ENCODE measurements at places on chromosomes 3 and 15.

- no peak for DNase-seq
Measured at GRCh38 chr3:160876643-160877042, 120.6 kb downstream of the PPM1L start.

GRCh38 chr3:101414121-101414520 is 93.7 kb upstream of the IMPG2 start:
- DNase-seq: no peak

GRCh38 chr3:167151636-167152035 is 228.5 kb downstream of the ZBBX start:
- DNase-seq: no peak

DNA sequence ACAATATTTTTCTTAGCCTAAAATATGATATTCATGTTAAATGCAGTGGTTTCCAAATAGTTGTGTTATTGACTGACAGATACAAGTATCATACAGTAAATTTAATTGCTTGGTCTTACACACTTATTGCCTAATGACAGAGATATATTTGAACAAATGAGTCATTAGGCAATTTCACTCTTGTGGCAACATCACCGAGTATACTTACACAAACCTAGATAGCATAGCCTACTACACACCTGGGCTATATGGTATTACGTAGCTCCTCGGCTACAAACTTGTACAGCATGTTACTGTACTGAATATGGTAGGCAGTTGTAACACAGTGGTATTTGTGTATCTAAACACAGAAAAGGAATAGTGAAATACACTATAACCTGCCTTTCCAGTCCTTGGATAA is 50.3 kb downstream of the SERPINI1 start:
- no peak for DNase-seq

- DNase-seq: no peak
Measured at GRCh38 chr3:184564685-184565385, 3.2 kb downstream of the EPHB3 start.

DNA sequence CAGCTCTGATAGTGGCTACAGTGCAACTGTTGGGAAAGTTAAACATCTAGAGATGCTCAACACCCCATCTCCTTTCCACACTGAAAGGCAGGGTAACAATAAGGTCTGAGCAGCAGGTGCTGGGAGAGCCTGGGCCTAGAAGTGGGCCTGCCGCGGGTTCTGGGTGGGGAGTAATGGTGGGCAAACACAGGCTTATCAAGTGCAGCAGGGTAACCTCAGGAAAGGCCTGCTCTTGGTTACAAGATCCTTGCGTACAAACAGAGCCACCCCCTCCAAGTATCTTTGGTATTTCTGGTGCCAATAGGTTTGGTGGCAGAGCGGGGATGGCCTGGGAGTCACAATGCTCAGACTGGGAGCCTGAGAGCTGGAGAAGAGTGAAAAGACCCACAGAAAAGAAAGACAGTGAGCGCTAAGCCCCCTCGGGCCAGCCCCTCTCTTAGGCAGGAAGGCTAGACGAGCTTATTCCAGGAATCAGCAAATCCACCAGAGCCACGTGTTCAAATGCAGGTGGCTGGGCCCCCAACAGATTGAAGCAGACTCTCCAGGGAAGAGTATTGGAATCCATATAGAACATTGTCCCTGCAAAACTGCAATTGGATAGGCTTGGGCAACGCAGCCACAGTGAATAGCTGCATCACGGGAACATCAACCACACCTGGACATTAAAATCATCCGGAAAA is 2.7 kb downstream of the IQSEC1 start:
- no peak for DNase-seq

DNA sequence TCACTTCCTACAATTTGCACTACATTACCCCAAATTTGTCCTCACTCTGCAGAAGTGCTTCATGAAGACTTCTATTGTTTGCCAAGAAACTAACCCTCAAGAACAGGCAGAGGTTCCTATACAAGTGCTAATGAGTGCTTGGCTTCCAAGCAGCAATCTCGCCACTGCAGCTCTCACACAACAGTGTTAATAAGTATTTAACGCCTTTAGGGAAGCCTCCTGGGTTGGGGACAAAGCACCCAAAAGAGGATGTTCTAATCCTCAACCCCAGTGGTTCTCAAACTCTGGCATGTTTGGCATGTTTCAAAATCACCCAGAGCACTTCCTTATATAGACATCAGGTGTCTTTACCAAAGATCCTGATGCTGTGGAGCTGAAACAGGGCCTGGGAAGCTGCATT is 64.6 kb downstream of the ZIC4 start:
- DNase-seq: no peak

DNA sequence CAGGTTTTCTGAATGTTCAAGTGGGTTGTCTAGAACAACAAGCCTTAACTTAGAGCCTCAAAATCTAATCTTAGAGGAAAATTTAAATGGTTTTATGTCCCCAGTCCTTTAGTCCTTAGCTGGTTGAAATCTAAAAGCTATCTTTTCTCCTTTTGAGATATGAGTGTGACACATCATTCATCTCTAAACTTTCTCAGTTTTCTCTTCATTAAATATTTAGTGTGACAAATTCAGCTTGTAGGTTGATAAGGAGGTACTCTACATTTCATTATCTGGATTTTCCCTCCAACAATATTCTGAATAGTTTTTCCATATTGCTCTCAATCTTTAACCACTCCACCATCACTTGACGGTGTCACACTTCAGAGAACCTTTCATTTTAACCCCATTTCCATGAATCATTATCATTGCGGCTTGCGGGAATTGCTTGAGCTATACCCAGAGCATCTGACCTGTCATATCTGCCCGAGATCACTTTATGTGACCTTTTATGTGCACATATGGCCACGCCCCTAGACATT is 16.1 kb upstream of the ATP8B4 start:
- DNase-seq: no peak

DNA sequence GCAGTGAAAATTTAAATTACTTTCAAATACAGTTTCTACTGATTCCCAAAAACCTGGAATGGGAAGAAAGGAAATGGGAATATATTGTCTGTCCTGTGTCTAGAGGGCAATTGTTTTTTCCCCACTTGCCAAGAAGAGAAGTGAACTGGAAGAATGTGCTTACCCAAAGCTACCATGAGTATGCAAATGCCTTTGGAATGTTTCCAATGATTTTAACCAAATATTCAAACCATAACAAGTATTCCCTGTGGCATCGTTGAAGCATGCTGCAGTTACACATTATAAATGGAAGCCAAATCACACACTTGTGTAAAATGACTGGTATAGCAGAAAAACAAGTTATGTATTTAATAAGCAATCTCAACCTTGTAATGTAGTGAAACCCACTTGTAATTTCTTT is 368.2 kb downstream of the GBE1 start:
- no peak for DNase-seq

DNA sequence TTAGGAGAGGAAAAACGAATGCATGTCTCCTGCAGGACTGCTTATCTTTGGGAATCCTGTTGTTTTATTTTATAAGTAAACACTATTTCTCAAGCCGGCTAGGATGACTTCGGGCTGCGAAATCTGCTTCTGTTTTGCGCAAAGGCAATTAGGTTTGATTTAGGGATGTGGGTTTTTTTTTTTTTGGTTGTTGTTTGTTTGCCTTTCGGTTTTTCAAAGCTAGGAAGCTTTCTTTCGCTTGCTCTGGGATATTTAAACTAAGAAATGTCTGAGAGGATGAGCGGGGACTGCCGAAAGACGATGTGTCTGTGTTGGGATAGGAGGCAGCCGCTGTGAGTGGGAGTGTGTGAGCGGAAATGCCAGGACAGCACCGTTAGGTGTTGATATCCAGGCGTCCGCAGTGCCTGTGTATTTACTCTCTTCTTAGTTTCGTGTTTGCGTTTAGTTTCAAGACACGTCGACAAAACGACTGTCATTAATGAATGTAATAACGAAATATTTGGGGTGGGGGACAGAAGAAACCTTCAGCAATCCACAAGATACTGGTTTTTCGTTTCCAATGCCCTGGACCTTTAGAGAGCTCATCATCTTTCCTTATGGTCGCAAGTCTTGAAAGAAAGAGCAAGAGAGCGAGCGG is 604 bp downstream of the ISL2 start:
- DNase-seq: no peak

DNA sequence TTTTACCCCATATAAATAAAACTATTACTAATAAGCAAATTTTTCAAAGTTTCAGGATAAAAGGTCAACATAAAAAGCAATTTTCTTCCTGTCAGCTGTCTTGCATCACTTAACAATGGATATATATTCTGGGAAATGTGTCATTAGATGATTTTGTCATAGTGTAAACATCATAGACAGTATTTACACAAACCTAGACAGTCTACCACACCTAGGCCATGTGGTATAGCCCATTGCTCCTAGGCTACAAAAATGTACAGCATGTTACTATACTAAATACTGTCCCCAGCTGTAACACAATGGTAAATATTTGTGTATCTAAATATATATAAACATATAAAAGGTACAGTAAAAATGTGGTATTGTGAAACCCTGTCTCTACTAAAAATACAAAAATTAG is 156.7 kb downstream of the ANO10 start:
- DNase-seq: no peak

DNA sequence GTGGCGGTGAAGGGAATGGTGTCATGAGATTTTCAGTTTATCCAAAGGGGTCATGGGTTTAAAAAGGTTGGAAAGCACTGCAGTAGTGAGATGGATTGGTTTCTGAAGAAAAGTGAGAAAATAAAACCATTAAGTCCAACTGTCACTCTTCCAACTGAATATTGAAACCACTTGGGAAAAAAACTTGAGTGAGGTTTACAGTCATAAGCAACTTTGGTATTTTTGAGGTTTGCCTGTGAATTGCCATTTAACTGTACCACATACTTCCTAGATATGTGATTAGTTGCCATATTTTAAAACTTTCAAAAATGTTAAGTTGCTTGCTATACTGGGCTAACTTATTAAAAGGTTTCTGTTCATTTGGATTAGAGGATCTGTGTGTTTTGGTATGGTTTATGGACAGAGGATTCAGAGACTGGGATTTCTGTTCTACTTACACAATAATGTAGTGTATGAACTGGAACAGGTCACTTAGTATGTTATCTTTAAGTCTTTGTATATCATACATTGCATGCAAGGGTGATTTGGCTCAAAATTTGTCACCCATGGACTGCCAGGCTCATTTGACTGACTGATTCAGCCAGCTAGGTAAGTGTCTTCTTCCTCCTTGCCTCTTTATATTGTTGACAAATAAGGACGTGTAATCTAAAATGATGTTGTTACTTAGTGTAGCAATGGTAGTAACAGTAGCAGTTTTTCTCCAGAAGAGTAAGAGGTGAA is 201.4 kb upstream of the EOMES start:
- DNase-seq: no peak

DNA sequence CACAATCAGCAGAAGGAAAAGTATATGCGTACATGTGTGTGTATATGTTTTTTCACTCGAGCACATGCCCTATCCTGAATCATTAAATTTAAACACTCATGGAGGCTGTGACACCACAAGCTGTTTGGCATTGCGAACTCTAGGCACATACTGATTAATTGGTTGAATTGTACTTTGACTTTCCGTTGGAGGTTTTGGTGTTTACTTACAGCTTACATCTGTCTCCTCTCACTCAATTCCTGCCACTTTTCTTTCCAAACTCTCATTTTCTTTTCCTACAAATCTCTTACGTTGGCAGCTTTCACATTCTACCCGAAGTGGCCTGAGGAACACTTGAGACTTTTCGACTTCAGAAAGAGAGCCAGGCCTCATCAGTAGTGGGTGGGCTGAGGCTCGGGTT is 434.1 kb upstream of the SEMA6D start:
- no peak for DNase-seq

GRCh38 chr15:78050441-78050809 is 27.1 kb downstream of the TBC1D2B start:
- DNase-seq: no peak

GRCh38 chr3:103730744-103731143 is 1295.9 kb downstream of the ZPLD1 start:
- no peak for DNase-seq

- DNase-seq: no peak
Measured at GRCh38 chr3:39142067-39142466, 11.3 kb downstream of the CSRNP1 start.

DNA sequence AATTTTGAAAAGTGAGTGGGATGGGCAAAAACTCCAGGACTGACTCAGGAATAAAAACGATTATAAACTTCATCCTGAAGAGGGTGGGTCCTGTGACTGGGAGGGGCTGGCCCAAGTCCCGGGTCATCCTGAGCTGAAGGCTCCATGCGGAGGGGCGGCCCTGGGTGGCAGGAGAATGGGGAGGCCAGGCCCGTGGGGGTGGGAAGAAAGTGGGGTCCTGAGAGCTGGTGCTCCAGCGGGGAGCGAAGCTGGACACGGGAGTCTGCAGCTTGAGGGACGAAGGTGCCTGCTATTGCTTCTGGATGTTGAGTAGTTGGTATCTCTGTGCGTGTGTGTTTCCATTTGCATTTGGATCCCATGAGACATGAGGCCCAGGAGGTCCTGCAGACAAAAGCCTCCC is 4.7 kb upstream of the OCA2 start:
- no peak for DNase-seq

- DNase-seq: no peak
Measured at GRCh38 chr3:50609763-50610085, 1.9 kb downstream of the CISH start.

GRCh38 chr3:81770710-81771109 is 9.3 kb upstream of the GBE1 start:
- DNase-seq: no peak

DNA sequence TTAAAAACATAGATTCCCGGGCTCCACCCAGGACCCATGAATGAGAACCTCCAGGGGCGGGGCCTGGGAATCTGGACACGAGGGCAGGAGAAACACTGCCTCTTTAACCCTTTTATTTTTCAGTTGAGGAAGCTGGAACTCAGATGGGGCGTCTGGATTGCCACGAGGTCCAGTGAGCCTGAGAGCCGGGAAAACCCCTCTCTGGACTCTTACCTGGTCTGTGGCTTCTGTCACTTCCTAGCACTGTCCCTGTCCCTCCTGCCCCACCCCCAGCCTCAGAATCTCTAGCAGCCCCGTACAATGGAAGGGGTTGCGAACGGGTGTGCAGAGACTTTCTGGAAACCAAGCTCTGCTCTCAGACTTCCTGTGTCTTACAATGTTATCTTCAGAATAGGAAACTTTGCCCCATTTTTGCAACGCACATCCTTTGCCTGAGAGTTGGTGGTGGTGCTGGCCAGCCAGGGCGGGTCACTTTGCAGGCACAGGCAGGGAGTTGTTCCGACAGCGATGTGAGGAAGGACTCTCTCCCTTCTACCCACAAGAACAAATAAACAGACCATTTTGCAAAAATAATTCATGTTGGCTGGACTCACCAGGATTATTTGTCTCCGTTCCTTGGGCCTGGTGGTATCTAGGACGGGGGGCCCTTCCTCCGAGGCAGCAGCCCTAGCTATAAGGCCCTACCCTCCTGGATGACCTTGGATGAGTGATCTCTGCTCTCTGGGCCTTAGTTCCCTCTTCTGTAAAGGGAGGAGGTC is 59.1 kb downstream of the SMAD6 start:
- DNase-seq: no peak

- DNase-seq: no peak
Measured at GRCh38 chr15:43763819-43764446, 12.8 kb downstream of the ELL3 start.
